ENCODE measurements at places on chromosomes 2 and 18.

DNA sequence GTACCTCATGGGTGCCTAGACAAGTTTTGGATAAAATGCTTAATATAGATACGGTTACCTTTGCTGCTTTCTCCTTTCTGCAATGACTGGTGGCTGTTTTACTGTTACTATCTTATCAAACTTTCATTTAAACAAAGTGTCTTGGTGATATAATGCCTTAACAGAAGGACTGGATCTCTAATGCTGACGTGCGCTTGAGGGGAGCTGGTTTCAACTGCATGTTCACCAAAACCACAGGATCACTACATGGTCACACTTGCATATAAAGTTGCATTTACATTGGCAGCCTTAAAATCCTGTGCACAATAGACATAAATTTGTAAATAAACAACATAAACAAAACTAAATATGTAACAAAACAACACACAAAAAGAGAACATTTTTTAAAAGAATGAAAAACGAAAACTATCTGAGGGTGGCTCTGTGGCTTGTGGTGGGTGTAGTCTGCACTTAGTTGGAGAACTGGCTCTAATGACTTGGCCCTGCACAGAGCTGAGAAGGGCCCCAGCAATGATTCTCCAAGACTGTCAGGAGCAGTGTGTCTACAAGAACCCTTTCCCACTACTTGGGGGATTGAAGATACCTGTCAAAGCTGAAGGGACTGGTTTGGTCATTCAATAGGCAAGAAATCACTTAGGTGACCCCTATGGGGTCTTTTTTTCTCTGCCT is 135.5 kb downstream of the UXS1 start:
- no peak for DNase-seq

- DNase-seq = no peak
Measured at GRCh38 chr2:231286964-231287363, 88.5 kb downstream of the ARMC9 start.

GRCh38 chr2:216918088-216918680 is 58.3 kb upstream of the TNP1 start:
- DNase-seq = peak; percentile 93

DNA sequence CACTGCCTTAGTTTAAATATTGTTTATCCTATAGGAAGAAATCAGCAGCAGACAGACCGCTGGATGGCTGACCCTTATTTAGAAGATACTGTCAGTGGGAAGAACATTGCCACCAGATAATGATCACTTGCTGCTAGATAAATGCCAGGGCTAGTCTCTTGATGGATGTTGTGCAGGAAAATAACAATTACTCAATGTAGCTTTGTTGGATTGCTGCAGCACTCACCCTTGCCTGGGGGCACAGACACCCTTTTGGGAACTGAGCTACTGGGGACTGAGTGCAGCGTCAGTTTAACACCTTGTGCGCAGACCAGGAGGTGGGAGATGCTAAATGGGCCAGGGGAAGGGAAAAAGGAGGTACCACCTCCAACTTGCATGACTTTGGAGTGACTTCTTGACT is 64.2 kb upstream of the CAPN13 start:
- no peak for DNase-seq
